ENCODE measurements at places on chromosomes 12 and 14.

DNA sequence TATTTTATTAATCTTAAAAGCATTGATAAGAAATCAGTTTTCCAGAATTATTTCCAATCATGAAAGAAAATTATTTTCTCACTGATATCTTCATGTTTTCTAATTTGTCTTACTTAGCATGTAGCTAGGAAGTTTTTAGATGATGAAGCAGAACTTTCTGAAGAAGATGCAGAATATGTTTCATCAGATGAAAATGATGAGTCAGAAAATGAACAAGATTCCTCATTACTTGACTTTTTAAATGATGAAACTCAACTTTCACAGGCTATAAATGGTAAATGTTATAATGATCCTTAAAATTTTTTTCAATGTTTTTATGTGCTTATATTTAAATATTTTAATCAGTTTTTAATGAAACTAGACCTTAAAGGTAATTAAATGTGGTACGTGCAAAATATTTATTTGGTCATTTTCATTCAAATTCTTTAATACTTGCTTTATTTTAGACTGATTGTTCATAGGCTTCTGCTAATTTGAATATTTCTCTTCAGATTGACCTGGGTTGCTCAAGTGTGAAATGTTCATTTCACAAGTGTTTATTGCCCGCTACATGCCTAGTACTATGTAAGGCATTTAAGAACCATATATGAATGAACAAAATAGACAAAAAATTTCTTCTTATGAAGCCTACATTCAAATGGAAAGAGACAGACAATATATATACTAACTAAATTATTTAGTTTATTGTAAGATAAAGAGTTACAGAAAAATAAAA is 49.5 kb downstream of the FANCM start:
- no peak for DNase-seq

DNA sequence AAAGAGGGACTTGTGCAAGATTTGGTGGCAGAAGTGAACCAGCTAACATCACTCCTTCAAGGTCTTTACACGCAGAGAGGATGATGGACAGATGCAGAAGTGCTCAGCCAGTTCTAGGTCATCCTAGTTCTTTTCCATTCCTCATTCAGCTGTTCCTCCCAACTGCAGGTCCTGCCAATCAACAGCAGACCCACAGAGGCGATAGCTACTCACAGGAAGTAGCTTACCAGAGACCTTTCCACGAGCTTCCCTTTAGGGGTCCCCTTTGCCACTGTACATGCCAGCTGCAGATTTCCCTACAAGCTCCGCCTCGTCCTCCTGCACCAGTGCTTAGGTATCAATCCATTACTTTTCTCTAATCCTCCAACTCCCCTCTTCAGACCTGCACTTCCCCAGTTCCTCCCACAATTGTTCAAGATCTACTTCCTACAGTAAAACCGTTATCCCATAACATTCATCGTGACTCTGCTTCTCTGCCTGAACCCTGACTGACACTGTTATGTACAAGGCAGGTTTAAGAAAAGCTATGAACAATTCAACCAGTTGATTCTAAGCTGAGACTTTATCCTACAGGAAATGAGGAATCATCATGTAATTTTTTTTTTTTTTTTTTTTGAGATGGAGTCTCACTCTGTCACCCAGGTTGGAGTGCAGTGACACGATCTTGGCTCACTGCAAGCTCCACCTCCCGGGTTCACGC is 22.5 kb downstream of the RECQL start:
- DNase-seq = no peak

- peak; percentile 16 for DNase-seq
Observed at GRCh38 chr14:36941783-36942521, 230.5 kb downstream of the SLC25A21 start.

DNA sequence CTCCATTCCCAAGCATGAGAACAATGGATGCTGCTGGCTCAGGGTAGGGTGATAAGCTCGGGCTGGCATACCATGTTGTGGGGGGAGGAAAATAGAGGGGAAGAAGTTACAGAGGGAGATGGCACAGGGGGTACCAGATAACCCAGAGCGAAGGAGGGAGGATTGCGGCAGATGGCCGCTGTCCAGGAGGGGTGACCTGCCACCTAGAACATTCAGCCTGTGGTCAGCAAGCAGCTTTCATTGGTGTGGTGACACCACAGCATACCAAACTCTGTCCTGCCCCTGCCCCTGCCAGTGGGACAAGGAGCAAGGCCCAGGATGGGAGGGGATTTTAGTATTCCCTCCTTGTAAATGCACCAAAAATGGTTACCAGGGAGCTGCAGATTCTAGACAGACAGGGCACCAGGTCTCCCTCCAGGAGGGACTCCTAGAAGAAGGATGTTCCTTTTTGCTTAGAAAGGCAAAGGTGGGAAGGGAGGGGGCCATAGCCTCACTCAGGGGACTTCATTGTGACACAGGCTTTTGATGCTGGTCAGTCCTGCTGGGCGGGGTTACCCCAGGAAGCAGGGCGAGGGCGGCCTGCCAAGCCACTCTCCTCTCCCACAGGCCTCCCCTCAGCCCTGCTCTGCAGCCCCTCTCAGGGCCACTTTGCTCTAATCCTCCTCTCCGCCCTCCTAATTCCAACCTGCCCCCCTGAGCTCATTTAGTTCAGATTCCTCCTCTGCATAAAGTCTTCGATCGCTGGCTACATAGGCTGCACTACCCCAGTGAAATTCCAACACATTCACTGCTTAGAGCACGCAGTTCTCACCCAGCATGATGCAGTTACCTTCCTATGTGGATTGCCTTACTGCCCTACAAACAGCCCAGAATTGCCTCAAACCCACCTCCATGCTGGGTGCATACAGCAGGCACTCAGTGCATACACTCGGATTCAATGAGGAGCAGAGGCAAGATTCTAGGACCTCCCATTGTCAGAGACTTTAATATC is 36.0 kb upstream of the PLEKHG6 start:
- no peak for DNase-seq

DNA sequence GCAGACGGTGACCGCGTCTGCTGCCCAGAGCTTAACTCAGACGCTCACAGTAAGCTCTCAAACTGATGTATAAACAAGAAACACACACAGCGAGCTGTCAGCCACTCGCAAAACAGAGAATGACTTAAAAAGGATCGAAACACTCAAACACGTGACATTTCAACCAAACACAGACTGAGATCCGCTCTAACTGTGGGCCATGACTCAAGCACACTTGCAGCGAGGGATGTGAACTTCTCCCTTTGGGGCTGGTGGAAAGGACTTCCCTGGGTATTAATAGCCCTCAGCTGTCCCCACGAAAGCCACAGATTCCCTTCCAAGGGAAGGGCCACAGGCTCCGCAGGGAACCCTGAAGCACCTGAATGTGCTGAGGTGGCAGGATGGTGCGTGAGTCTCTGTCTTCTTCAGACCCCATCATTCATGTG is 29.1 kb downstream of the CCDC88C start:
- no peak for DNase-seq

- no peak for DNase-seq
Observed at GRCh38 chr14:30757082-30757481, 117.3 kb upstream of the COCH start.

DNA sequence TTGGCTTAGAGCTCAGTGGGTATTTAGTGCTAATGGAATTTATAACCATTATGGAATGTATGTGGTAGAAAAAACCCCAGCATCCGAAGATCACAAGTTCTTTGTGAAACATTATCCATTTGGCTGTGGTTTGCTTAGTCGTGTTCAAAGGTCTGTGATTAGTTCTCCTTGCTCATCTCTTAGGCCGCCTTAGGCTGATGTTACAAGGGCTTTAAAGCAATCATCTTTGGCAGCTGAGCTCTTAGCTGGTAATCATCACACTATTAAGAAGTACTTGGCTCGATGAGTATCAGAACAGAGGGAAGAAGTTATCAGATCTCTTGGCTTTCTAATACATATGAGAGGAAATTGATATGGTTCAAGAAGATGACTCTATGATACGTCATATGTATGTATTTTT is 124.1 kb upstream of the E2F7 start:
- no peak for DNase-seq

GRCh38 chr12:113131556-113131955 is 4.0 kb downstream of the RASAL1 start:
- DNase-seq = no peak

DNA sequence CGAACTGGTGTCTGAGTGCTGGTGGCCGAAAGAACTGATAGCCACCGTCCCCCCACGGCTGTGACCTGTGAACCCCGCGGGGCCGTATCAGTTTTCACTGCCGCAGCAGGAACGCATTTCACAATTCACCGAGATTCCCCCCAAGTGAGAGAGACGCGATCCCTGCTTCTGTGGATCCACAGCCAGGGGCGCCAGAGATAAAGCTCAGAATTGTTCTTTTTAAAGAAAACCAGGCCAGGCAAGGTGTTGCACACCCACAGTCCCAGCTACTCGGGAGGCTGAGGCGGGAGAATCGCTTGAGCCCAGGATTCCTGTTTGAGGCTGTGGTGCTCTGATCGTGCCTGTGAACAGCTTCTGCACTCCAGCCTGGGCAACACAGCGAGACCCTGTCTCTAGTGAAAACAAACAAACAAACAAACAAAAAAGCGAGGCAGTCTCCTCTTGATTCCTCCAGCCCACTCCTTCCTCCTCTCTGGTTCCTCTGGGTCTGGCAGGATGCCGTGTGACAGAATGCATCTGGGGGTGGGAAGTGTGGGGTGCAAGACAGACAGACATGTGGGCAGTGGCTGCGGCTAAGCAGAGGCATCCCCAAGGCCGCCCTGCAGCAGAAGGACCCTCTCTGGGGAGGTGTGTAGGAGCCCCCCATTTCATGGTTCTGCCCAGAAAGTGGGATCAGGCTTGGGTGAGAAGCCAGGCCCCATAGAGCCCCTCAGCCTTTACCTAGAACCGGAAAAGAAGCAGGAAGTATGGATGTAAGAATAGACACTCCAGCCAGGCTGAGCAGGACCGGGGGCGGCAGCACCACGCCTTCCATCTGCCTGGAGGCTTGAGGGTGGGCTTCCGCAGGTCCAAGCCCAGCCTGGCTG is 39.2 kb upstream of the PPP1R13B start:
- DNase-seq = no peak

- DNase-seq = no peak
Observed at GRCh38 chr14:50063876-50064420, 52.4 kb downstream of the VCPKMT start.

- no peak for DNase-seq
Observed at GRCh38 chr14:24398293-24398652, 530 bp upstream of the NYNRIN start.

DNA sequence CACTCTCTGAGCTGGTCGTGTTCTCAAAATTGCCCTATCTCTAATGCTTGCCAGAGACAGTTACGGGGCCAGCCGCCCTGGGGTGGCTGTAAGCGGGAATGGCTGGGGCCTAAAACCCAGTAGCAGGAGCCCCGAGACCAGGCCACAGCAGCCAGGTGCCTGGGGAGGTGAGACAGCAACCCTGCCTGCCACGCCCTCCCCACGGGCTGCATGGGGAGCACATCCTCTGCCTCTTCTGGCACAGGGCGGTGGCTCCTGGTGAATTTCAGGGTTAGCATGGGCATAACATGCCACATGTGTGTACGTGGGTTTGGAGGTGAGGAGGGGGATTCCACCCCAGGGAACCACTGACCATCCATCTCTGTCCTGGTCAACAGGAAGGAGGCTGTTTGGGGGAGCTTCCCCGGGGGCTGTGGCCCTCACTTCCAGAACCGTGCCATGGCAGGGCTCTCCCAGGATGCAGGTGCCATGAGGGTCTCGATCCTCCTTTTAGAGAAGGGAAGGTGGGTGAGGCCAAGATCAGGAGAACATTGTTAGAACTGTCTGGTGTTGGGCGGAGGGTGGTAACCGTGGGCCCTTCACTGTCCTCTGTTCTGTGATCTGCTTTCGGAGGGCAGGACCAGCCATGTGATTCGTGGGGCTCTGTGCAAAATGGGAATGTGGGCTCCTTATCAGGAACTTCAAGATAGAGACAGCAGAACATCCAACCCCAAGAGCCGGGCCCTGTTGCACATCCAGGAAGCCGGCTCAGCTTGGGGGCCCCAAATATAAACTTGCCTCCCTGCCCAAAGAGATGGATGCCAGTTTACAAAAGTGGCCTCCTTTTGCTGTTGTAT is 312.2 kb upstream of the DIO3 start:
- no peak for DNase-seq

DNA sequence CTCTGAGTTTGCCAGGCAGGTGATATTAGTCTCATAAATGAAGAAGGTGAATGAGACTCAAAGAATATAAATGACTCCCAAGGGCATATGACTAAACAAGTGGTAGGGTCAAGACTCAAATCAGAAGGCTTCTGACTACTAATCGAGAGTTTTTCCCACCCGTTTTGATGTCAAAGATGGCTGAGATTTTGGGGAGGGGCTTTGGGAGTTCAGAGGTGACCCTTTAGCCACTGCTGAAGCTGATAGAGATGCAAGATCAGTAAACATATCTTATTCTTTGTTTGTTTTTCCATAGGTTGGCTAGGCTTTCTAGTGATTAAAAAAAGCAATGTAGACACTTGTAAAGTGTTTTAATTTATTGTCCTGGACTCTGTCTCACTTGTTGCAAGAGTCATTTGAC is 239.6 kb upstream of the PLEKHG7 start:
- DNase-seq = no peak

DNA sequence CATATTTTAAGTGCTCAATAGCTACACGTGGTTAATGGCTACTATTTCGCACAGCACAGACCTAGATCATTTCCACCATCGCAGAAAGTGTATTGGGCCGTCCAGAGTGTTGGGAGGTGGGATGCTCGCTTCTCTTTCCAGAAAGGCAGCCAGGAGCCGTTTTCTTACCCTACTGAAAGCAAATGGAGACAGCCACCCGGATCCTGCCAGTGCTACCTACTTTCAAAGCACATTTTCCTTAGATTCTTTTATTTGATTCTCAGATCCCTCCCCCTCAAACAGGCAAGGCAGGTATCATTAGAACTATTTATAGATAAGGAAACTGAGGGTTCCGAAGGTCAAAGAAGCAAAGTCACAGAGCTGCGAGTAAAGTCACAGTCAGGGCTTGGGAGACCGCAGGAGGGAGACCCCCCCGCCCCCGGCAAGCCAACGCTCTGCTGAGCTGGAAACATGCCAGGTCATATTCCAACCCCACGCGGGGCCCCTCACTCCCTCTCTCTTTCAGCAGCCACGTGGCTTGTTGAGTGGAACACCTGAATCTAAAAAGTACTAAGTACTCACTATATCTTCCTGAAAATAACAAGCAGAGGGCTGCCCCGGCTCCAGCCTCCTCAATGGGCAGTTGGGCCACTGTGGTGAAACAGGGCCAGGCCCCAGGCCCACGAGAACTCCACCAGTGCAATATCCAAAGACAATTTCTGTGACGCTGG is 36.2 kb downstream of the PRIMA1 start:
- no peak for DNase-seq

DNA sequence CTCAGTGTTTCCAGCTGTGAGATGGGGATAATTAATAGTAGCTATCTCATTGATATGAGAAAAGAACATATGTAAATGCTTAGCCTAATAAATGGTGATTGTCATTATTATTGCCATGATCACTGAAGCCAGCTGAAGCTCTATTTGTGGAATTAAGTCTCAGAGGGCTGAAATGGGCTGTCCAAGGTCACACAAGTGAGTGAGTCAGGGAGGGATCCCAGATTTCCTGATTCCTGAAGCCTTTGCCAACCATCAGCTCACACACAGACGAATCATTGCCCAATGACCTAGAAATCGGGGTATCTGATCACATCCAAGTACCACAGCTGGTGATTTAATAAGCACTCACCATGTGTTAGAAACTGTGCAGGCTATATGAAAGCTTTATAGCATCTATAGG is 21.6 kb upstream of the TMEM229B start:
- DNase-seq = no peak

All from activated T-cell treated with anti-CD3 and anti-CD28 coated beads for 4 hours (primary cell).